ENCODE measurements at places on chromosomes 13 and 19. TPM values are rescaled to one million over a fixed set of nuclear protein-coding genes. Genes with fewer than 3 reads are reported as not detected.

DNA sequence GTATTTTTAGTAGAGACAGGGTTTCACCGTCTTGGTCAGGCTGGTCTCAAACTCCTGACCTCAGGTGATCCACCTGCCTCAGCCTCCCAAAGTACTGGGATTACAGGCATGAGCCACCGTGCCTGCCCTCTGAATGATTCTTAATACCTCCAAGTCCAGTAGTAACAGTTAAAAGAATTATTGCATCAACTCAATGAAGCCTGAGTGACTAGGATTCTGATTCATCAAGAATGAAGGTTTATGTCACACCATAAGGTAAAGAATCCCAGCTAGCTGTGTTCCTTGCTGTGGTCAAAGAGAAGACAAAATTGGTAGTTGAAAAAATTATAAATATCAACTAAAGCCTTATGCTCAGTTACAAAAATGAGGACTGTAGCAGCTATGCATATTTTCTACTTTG is 81.2 kb upstream of the ABCC4 start:
- no peak for DNase-seq

DNA sequence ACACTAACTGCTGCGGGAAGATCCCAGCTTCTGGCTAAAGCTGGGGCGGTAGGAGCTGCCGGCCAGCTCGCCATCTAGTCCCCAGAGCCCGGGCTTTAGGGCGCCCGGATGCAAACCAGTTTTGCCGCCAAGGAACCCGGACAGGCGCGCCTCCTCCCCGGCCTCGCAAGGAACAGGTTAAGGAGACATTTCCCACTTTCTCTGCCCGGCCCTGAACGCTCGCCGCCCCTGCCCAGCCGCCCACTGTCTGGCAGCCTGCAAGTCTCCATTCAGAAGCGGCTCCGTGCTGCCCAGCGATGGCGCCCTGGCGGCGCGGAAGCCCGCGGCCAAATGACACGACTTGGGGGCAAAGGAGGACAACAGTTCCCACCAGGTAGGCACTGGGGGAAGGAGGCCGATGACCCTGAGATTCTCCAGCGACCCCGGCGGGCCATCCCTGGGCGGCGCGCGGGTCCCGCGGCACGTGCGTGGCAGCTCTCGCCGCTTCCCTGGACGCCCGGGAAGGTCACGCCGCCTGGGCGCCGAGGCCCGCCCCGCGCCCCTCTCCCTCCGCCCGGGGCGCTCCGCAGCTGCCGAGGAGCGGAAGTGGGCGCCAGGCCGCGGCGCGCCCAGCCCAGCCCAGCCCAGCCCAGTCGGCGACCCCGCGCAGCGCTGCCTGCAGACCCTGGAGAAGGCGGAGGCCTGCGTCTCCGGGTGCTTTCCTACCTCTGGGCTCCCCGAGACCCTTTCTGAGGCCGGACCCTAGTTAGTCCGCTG is 42.2 kb upstream of the HNRNPA1L2 start:
- DNase-seq: peak; percentile 29

DNA sequence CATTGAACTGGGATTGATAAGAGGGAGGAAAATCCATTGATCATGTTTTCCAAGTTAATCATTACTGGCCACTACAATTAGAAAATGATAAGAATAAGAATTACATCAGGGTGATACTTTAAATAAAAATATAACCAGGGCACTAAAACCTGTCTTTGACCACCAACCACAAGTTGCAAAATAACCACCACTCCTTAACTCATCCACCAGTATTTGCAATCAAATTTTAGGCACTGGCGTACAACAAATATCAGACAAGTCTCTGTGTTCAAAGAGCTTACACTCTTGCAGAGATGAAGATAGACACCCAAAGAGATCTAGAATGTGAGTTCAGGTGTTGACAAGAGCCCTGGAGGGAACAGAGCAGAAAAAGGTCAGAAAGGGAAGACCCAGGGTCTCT is 514 bp downstream of the CEACAM3 start:
- DNase-seq: no peak

The SH2D3A gene
- total RNA-seq: 25.7 TPM

- DNase-seq: no peak
Measured at GRCh38 chr19:35375505-35376307, 4.8 kb downstream of the GPR42 start.
